MCF 10A (cell line): ENCODE measurements at places on chromosomes 5 and 9.
A peak's percentile ranks its signal among the peaks of the same experiment; 100 is the strongest.

- no peak for DNase-seq
Observed at GRCh38 chr9:125805057-125805456, 57.9 kb downstream of the PBX3 start.

DNA sequence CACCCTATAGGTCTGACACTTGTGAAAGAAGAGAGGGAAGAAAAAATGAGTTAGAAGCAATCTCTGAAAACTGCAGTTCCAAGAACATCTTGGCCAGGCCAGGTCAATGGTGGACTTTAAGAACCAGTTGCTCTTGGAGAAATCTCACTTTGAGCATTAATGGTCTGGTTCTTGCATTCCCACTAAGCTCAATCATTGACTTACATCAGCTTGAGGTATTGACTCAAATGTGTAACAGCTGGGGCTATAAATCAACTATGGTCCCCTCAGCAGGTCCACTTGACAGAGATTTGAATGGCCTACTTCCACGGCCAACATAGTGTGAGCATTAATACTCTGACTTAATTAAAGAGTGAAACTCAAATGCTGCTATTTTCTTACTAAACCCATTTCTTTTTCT, 357.8 kb upstream of the RGMB start:
- no peak for DNase-seq

- DNase-seq: no peak
Observed at GRCh38 chr5:97623441-97623840, 440.4 kb upstream of the RIOK2 start.

- peak; percentile 59 for DNase-seq
Observed at GRCh38 chr9:124551472-124552272, 44.5 kb upstream of the NR5A1 start.

DNA sequence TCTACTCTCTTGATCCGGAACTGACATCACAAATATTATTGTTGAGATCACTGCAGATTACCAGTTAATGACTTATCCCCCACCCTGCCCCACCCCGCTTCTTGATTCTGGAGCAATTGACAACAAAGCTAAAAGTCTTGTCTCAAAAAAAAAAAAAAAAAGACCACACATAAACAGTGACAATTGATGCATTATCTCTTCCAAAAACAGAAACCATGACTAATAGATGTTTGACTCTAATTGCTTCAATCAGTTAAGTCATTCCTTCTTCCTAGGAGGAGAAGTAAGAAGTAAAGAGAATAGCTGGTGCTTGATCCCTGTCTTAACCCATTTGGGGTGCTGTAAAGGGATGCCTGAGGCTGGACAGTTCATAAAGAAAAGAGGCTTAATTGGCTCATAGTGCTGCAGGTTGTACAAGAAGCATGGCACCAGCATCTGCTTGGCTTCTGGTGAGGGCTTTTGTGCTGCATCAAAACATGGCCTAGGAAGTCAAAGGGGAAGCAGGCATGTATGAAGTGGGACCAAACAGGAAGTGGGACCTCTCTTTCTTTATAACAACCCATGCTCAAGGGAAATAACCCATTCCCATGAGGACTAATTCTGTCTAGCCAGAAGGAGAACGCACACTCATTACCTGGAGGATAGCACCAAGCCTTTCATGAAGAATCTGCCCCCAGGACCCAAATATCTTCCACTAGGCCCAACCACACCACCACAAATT, 158.7 kb downstream of the TMEM167A start:
- no peak for DNase-seq

- DNase-seq: peak; percentile 61
Observed at GRCh38 chr5:115544043-115544435, 536 bp downstream of the FEM1C start.

DNA sequence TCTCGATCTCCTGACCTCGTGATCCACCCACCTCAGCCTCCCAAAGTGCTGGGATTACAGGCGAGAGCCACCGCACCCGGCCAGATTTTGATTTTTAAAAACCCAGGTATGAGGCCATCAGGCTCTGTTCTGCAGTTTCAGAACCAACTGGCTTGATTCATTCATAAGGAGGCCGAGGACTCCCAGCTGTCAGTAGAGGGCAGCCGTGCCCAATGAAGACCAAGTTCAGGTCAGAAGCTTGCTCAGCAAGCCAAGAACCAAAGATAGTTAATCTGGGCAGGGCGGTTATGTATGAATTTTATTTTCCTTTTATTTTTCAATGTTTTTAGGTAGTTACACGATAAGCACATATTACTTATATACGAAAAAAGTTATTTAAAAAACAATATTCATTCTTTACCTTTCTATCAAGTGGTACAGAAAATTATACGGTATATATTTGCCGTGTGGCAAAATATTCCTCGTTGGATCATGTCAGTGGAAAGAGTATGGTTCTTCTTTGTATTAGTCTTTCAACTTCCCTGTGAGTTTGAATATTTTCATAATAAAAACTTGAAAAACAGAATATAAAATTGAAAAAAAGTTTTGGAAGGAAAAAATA, 18.0 kb downstream of the MGAT1 start:
- peak; percentile 88 for DNase-seq

- DNase-seq: no peak
Observed at GRCh38 chr5:171543148-171543815, 123.8 kb downstream of the FGF18 start.
